ENCODE measurements at places on chromosomes 1 and 21.

- DNase-seq, result no peak
Observed at GRCh38 chr1:23836037-23836436, 10.8 kb upstream of the HMGCL start.

- DNase-seq, result no peak
Observed at GRCh38 chr1:209010475-209011230, 572.9 kb upstream of the CAMK1G start.

- no peak for DNase-seq
Observed at GRCh38 chr1:192810253-192810880, 1.5 kb downstream of the RGS2 start.

DNA sequence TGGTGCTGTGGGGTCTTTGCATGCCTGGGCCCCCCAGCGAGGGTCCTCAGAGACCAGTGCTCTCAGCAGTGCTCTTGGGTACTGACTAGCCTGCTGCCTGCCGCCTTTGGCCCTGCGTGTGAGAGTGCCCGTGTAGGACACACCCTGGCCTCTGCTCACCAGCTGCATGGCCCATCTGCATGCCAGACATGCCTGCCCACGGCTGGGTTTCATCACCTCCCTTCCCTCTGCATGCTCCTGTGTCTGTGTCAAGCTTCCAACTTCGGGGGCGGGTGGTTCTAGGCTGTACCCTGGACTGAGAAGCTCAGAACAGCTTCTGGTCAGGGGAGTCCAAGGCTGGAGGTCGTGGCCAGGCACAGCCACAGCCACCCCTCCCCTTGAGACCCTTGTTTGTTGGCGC, 56.9 kb downstream of the PTPRF start:
- no peak for DNase-seq

- DNase-seq, result no peak
Observed at GRCh38 chr1:232059726-232060374, 433.3 kb downstream of the DISC1 start.

- DNase-seq, result no peak
Observed at GRCh38 chr1:99728494-99729235, 37.8 kb downstream of the FRRS1 start.
